ENCODE measurements at places on chromosomes 16 and 17.

- no peak for DNase-seq
Measured at GRCh38 chr16:12542818-12543699, 260.6 kb downstream of the CPPED1 start.

- no peak for DNase-seq
Measured at GRCh38 chr17:30091121-30091670, 25.4 kb upstream of the NSRP1 start.

DNA sequence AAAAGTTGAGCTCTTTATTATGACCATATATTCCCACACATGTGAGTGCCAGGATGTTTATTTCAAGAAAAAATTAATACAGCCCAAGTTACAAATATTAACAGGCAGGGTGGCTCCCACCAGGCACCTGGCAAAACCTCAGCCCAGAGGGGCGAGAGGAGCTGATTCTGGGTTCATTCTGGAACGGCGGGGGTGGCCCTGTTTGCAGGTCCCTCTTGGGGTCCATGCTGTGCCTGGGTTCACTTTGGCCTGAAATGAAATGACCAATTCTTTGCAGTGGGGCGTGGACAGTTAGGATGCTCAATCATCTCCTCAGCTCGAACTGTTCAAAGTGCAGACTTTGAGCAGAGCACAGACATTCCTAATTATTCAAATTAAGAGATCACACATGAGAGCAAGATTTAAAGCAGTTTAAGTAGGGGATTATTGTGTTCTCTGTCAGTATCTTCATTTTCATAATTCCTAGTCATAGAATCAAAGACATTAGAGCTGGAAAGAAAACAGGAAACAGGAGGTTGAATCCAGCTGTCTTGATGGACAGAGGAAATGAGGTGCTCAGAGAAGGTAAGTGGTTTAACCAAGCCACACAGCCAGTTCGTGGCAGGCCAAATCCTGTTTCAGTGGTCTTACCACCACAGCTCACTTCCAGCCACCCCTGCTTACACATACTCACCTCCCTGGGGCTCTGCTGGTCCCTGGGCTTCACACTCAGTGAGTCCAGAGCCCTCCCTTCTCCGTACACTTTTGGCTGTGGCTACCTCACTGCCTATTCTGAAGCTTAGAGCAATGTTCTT is 363.9 kb upstream of the TNRC6C start:
- DNase-seq, result no peak

GRCh38 chr17:57563958-57564357 is 181.1 kb downstream of the CCDC182 start:
- DNase-seq, result no peak

DNA sequence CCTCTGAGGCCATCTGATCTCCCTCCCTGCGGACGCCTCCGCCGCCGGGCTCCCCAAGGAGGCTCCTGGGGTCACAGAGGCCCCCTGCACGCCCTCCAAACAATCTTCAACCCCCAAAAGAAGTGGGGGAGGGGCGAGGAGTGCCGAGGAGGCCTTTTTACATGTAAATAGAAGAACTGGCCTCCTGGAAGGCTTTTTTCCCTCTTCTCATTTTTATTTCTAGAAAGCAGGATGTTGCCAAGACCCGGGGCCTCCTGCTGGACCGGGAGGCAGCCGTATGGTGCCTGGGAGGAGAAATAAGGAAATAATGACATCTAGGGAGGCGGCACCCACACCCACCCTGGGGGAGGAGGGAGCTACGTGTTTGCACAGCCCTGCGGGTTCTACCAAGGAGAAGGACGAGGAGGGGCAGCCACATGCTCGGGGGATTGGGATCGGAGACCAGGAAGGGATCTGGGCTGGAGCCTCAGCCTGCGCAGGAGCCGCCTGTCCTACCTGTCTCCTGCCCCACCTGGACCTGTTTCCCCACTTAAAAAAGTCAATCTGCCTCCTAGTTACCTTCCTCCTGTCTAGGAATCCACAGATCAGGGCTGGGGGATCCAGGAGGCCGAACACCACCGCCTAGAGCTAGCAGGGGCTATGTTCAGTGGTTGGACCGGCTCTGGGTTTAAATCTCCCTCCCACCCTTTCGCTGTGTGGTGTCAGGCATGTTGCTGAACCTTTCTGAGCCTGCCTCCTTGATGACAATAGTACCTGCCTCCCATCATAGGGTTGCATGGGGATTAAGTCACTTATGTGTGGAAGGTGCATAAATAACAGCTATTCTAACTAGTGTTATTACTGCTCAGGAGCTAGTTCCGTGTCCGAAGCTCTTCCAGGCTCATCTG is 175.7 kb upstream of the GSE1 start:
- no peak for DNase-seq

DNA sequence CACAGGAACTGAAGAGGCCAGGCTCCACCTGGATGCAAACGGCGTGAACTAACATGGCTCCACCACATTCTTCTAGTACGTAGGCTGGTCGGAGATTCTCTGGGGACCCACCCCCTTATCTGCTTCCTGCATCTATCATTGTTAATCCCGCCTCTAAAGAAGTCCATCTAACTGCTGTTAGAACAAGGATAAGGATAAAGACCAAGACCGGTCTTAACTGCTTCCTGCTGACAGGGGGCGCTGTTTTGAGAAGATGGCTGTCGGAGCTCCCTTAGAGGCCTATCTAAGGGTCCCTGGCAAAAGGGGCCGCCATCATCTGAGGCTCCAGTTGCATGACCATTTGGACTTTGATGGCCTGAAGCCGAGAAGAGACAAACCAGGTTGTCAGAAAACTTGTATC is 25.8 kb upstream of the TNFSF12 start:
- DNase-seq, result peak; percentile 38

- DNase-seq, result no peak
Measured at GRCh38 chr16:25298165-25298872, 40.7 kb upstream of the ZKSCAN2 start.

- DNase-seq, result no peak
Measured at GRCh38 chr17:41992576-41992975, 24.7 kb downstream of the DNAJC7 start.

DNA sequence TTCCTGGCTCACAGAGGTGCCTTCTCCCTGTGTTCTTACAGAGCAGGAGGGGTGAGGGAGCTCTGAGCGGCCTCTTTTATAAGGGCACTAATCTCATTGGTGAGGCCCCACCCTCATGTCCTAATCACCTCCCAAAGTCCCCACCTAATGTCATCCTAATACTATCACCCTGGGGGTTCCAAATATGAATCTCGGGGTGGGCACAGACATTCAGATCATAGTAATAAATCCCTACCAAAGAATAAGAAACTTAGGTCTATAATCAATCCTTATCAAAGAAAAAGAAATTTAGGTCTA is 32.3 kb upstream of the METRNL start:
- no peak for DNase-seq

- peak; percentile 89 for DNase-seq
Measured at GRCh38 chr17:46194393-46195216, 1.4 kb upstream of the KANSL1 start.

DNA sequence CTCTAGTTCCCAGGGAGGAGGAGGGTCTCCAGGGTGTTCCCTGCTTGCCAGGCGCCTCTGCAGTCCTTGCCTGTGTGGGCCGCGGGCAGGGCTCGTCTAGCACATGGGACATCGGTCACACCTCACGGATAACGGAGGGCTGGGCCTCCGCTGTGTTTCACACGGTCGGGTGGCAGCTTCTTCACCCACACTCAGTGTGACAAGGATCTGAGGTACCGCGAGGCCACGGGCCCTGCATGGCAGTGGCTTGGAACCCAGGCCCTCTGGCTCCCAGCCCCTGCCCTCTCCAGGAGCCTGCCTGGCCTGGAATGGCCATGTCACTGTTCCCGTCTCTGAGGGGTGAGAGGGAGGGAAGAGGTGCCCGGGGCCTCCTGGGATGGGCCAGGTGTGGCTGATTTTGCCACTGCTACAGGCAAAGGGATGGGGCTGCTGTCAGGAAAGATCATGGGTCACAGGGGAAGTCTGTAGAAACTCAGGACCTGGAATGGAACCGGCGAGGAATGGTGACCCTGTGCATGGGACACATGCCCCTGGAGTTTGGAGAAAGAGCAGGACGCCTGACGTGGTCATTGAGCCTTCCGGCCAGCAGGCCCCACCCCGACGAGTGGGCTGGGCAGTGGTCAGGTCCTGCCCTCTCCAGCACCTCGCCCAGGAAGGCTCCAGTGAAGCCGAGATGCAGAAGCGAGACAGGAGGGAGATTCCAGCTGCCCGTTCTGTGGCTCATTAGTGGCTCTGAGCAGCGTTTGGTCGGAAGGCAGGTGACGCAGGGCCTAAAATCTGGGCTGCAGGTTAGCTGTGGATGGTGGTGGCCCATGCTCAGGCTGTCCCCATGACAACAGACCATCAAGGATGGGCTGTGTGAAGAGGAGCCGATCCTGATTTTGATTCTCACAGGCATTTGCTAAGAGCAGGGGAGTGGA is 76.5 kb upstream of the GSE1 start:
- no peak for DNase-seq

- DNase-seq, result no peak
Measured at GRCh38 chr17:50051606-50052005, 4.3 kb upstream of the ITGA3 start.

DNA sequence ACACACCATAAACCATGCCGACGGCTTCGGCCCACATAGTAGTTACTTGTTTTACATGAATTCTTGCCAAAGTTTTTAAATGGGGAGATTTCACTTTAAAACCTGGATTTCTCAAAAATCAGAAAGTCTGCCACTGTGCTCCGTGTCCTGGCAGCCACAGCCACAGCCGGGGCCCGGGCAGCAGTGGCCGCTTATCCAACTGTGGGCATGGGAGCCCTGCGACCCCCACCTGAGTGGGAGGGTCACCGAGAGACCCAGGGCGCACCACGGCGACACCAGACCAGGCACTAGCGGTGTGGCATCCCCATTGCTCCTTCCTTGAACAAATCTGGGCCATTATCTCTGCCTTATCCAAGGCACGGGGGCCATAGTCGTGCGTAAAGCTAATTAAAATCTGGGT is 30.0 kb downstream of the ZNF469 start:
- DNase-seq, result no peak

DNA sequence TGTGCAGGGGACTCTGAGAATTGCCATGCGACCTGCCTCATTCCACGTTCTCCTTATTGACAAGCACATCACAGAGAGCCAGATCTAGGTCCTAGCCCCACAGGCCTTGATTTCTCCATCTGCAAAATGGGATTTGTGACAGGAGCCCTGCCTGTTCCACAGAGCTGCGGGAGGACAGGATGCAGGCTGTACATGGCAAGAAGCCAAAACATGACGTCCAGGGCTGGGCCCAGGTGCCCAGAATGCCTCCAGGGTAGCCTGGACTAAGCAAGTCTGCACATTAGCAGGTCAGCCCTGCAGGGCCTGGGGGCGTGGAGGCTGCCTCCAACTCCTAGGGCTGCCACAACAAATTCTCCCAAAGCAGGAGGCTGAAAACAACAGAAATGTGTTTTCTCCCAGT is 235.7 kb upstream of the SDK2 start:
- DNase-seq, result no peak

DNA sequence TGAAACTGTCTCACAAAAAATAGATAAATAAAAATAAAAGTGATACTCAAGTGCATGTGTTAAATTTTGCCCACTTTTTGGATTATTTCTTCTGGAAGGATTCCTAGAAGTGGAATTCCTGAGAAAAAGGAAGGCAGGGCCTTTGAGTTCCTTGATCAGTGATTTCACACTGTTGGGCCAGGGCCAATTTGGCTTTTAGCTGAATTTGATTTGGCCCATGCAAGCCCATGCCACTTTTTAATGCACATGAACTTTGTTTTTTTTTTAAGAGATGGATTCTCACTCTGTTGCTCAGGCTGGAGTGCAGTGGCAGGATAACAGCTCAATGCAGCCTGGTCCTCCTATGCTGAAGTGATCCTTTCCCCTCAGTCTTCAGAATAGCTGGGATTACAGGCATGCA is 96.3 kb downstream of the TNFRSF13B start:
- DNase-seq, result no peak

DNA sequence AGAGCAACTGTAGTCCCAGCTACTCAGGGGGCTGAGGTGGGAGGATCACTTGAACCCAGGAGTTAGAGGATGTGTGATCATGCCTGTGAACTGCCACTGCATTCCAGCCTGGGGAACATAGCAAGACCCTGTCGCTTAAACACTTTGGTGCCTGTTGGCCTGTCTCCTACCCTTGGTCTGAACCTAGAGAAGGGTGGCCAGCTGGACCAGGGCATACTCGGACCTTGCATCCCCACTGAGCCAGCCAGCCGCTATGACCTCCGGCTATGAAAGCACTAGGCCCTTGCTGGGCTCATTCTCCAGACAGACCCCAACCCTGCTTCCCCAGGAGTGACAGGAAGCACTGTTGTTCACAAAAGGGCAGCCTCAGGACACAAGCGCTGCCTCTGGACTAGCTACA is 4.6 kb downstream of the IFT20 start:
- DNase-seq, result no peak

DNA sequence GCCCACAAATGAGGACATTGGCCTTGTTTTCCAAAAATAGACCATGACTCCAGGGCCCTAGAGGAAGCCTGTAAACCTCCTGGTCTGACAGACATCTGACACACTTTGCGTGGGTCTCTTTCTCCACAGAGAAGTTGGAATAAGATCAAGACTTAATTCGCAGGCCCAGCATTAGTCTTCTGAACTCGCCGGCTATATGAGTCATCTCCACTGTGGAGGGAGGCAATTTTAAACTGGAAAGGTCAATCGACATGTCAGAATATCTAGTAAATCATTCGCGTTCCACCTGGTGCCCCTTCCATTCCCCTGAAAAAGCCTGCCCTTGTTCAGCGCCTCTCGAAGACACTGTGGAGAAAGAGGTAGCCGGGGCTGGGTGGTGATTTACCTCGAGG is 140.1 kb downstream of the CLEC16A start:
- DNase-seq, result no peak

DNA sequence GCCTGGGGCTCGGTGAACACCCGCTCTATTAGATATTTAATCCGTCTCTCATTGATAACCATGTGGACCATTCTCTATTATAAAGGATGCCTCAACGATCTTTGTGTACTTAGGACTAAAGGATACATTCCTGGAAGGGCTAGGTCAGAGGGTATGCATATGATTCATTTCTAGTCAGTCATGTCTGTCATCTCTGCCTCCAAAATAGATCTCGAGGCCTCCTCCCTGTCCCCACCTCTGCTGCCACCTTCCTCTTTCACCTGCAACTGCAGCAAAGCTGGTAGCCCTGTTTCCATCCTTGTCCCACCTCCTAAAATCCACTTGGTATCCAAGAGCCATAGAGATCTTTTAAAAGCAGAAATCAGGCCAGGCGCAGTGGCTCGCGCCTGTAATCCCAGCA is 121.5 kb downstream of the KATNIP start:
- no peak for DNase-seq
